ENCODE measurements at places on chromosomes 1 and 21. TPM values are rescaled to one million over a fixed set of nuclear protein-coding genes. Genes with fewer than 3 reads are reported as not detected.

The WNT2B gene
- total RNA-seq, result 16.0 TPM

The FAM89A gene
- 37.3 TPM for total RNA-seq

The OR2M3 gene
- total RNA-seq, result not detected

GRCh38 chr1:34549199-34549598 is 205.6 kb upstream of the GJB5 start:
- H3K27me3 ChIP-seq, result no peaks in the 10 kb centered on the region
- no peak for DNase-seq
- no peaks in the 10 kb centered on the region for H3K36me3 ChIP-seq

DNA sequence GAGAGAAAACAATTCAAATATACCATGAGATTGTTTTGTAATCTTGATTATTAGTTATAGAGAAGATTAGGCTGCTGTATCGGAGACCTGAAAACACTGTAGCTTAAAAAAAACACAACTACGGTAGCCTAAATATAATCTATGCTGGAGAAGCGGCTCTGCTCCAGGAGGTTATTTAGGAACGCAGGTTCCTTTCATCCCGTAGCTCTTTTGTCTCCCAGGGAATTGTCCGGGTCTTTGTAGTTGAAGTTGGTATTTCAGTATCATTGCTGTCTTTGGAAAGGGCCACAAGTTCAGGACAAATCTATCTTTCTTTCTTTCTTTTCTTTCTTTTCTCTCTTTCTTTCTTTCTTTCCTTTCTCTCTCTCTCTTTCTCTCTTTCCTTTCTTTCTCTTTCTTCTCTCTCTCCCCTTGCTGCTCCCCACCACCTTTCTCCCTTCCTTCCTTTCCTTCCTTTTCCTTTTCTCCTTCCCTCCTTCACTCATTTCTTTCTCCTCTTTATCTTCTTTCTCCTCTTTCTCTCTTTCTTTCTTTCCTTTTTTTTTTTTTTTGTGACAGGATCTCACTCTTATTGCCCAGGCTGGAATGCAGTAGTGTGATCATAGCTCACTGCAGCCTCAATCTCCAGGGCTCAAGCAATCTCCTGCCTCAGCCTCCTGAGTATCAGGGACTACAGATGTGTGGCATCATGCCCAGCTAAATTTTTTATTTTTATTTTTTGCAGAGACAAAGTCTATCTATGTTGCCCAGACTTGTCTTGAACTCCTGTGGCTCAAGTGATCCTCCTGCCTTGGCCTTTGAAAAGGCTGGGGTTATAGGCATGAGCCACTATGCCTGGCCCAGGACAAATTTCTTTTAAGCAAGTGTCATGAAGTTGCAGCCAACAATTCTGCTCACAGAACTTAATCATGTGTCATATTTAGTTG is 10.9 kb upstream of the NFIA start:
- H3K4me3 ChIP-seq, result no peak overlapping the region
- no peak overlapping the region for H3K27ac ChIP-seq
- H3K36me3 ChIP-seq, result no peaks in the 10 kb centered on the region

Data from vagina (tissue), 2 donors.